A172 (cell line): ENCODE measurements at places on chromosomes 6 and 20.

DNA sequence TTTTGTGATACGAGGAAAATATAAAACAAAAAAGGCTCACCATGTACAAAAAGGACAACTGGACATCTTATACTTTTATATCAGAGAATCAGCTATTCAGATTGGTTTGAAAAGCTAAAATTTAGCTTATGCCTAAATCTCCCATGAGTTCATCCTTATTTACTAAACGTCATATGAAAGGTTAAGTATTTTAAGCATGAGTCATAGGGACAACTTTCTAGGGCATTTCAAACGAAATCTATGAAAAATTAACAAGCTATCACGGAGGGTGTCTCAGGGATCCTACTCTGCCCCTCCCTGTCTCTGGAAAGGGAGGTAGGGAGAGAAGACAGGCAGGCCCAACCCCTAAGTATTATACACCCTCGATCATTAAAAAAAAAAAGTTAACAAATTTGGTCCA lies 124.1 kb upstream of the LOC128125822 start:
- DNase-seq: no peak

DNA sequence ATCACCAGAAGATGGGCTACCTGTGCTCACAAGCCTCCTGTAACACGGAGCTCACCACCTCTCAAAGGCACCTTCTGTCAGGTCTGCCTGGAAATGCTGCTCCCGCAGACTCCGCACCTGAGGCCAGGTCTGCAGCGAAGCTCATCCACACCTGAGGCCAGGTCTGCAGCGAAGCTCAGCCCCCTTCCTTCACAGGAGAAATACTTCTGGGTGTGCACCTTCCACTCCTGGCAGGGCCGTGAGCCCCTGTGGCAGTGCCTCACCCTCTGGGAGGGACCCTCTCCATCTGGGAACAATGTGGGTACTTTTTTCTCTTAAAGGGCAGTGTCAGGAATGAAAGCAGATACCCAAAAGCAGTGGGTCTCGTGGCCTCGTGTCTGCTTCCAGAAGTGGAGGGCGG lies 1.4 kb upstream of the SLCO4A1 start:
- no peak for DNase-seq

- DNase-seq: peak; percentile 94
Measured at GRCh38 chr6:2876210-2877056, 26.7 kb downstream of the SERPINB9 start.

DNA sequence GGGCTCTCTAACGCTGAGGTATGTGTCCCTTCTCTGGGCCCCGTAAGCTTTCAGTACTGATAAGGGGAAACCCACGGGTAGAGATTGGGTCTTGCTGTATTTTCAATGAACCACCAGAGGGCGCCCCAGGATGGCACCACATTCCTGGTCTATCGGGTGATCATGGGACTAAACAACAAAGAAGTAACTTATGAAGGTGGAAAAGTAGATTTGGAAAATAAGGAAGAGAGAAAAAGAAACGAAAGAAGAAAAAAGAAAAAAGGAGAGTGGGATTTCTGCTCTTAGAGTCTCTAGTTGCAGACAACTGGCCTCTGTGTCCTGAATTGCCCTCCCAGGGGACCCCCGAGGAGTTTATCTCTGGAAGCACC lies 93.8 kb downstream of the GMPR start:
- peak; percentile 77 for DNase-seq

GRCh38 chr6:28486988-28487742 lies 28.4 kb downstream of the GPX6 start:
- DNase-seq: no peak

DNA sequence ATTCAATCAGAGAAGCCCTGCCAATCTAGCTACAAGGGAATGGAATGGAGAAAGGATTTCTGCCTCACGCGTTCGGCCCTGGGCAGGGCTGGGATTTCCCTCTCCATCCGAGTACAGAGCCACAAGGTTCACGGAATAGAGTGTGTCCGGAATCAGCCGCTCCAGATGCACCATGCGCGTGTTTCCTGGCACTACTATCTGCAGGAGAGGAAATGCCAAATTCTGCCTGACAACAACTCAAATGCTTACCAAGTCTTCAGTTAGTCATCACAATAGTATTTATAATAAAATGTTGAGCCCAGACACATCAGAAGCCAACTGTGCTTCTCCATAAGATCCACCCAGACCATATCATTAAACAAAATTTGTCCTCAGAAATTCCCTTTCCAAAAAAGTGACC lies 75.1 kb downstream of the COL12A1 start:
- DNase-seq: peak; percentile 9
